ENCODE measurements at places on chromosomes 16 and 17. TPM values are rescaled to one million over a fixed set of nuclear protein-coding genes. Genes with fewer than 3 reads are reported as not detected.

DNA sequence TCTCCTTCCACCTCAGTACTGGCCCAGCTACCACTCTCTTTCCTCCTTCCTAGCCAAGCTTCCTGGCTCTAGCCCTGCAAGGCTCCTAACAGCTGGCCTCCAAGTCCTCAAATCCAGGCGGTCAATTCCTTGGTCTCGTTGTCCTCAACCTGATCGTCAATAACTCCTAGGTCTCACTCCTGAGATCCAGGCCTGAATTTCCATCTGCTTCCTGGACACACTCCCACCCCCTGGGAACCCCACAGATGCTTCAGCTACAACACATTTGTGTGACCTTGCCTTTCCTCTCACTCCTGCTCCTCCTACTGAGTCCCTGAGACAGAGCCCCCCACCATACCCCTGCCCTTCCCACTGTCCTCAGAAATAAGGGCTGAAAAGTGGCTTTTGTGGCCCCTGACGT is 2.3 kb downstream of the ENKD1 start:
- DNase-seq: no peak
- H3K27me3 ChIP-seq: no peaks in the 10 kb centered on the region
- H3K36me3 ChIP-seq: no peaks in the 10 kb centered on the region
- peaks cover 10% of the 10 kb centered on the region for H3K4me1 ChIP-seq
- no peak overlapping the region for H3K4me3 ChIP-seq

Gene IGF2BP1
- not detected for total RNA-seq

Gene HIC1
- total RNA-seq: 56.7 TPM

- H3K4me3 ChIP-seq: no peak overlapping the region
- no peaks in the 10 kb centered on the region for H3K36me3 ChIP-seq
- no peaks in the 10 kb centered on the region for H3K27me3 ChIP-seq
- H3K27ac ChIP-seq: no peak overlapping the region
- H3K4me1 ChIP-seq: peaks cover 42% of the 10 kb centered on the region
Measured at GRCh38 chr16:27725236-27726000, 175.5 kb downstream of the KATNIP start.

Gene FOXN1
- total RNA-seq: not detected

DNA sequence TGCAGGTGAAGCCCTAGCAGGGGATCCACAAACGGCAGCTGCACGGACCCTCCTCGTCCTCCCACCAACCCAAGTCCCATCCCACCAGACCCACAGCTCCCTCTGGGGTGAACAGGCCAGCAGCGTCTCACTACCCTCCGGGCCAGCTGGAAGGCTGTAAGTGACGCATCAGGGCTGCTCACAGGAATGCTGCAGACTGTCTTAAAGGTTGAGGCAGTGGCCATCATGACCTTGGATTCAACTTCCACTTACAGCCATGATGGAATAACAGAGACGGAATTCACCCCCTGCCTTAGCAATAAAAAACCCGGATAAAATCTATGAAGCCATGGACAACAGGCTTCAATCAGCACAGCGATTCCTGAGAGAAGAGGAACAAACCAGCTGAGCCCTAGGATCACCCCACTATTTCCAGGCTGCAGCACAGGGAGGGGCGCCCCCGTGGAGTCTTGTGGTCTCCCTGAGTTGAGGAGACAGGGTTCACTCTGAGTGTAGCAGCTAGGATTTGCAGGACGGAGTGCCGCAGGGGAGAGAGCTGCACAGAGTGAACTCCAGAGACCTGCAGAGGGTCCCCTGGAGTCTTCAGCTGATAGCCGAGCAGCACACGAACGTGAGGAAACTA is 10.5 kb downstream of the FAM83G start:
- peaks cover 13% of the 10 kb centered on the region for H3K36me3 ChIP-seq
- H3K27me3 ChIP-seq: no peaks in the 10 kb centered on the region
- DNase-seq: no peak
- H3K4me3 ChIP-seq: peak overlapping the region; percentile 69

Gene LRRC59
- total RNA-seq: 90.8 TPM

Gene PRAC1
- not detected for total RNA-seq

GRCh38 chr16:62597875-62598274 is 561.6 kb upstream of the CDH8 start:
- peaks cover 15% of the 10 kb centered on the region for H3K36me3 ChIP-seq
- H3K27me3 ChIP-seq: no peaks in the 10 kb centered on the region
- no peak overlapping the region for H3K4me3 ChIP-seq
- no peaks in the 10 kb centered on the region for H3K4me1 ChIP-seq
- no peak overlapping the region for H3K27ac ChIP-seq

Gene USH1G
- total RNA-seq: not detected

Gene RNF222
- total RNA-seq: not detected
